AG09309 (cell line): ENCODE measurements at places on chromosomes 16 and 17.

DNA sequence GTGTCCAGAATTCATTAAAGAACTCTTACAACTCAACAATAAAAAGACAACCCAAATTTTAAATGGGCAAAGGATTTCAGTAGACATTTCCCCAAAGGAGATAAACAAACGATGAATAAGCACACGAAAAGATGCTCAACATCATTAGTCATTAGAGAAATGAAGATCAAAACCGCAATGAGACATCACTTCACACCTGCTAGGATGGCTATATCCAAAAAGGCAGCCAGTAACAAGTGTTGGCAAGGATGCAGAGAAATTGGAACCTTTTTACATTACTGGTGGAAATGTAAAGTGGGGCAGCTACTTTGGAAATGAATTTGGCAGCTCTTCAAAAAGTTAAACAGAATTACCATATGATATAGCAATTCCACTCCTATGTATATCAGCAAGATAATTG is 42.0 kb downstream of the PITPNM3 start:
- DNase-seq: no peak

GRCh38 chr16:86512301-86512859 is 2.1 kb downstream of the FOXF1 start:
- no peak for DNase-seq

DNA sequence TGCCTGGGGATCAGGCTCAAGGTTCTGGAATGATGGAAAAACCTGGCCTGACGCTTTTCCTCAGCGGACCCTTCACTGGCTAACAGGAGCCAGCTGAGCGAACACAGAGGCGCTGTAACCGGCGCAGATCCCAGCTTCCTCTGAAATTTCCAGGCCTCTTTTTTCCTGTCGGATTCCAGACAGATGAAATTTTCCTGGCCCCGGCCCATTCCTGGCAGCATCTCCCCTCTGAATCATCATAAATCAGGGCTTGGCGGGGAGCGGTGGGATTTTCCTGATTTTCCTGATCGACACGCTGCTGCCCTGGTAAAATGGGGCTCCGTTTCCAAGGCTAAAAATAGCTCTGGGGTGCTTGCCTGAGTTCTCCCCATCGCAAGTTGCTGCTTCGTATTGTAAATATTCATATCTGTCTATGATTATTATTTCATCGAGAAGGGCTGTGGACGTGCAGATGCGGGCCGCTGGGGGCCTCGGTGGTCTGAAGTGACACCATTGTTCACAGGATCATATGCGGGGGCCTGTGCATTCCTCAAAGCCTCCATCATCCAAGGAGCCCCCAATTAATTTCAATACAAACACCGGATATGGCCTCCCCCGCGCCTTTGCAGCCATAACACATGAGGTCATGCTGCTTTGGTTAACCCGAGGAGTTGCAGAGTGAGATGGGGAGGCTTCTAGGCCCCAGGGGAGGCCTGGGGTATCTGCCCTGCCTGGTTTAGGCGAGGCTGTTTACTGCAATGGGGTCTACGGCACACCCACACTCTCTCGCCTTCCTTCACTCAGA is 45.8 kb upstream of the ETV4 start:
- DNase-seq: no peak

GRCh38 chr16:86846136-86846535 is 267.8 kb downstream of the FOXL1 start:
- DNase-seq: no peak

- DNase-seq: no peak
Observed at GRCh38 chr17:63039899-63040602, 74.0 kb downstream of the TANC2 start.

DNA sequence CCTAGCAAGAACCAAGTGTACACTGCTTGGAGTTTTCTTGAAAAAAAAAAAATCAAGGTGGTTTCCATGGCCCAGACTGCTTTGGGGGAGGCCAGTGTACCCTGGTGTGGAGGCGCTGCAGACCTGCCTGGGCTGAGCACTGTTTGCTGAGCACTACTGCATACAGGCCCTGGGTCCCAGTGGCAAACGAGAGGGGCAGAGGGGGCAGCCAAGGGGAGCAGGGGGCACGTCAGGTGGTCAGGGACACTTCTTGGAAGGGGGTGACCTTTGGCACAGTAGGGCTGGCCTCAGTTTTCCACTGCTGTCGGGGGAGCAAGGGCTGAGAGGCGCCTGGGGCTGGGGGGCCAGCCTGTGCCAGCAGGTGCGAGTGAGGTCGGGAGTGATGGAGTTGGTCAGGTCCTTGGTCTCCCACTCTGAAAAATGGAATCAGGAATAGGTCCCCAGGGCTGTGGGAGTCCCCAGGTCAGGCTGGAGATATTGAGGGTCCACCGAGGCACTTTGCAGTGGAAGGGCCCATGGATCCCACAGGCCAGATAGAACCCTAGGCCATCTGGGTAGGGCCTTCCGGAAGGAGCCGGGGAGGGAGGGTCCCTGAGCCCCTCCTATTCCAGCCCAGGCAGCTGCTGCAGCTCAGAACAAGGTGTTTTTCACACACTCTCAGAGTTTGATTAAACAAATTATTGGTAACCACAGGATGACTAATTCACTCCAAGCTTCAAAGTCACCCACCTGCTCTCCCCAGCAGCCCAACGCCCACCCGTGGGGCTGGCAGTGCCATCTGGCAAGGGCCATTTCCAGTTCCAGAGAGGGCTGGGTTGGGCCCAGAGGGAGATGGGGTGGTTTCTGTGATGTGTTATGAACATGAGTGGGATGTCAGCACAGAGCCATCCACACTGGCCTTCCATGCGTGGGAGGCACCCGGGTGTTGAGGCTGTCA is 3.5 kb downstream of the ZFPM1 start:
- DNase-seq: no peak

DNA sequence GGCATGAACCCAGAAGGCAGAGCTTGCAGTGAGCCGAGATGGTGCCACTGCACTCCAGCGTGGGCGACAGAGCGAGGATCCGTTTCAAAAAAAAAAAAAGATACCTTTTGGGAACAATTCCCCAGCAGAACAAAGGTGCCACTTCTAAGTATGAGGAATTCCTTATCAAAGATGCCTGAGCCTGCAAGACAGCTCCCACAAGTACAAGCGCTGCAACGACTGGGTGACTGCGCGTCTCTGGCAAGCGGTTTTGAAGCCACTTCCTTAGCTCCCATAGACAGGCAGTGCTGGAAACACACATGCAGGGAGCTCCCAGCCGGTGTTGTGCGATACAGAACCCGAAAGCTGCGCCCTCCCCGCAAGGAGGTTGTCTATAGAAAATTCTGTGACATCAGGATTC is 60.5 kb downstream of the ADCY9 start:
- no peak for DNase-seq

- no peak for DNase-seq
Observed at GRCh38 chr16:90053902-90054500, 23.1 kb downstream of the PRDM7 start.

DNA sequence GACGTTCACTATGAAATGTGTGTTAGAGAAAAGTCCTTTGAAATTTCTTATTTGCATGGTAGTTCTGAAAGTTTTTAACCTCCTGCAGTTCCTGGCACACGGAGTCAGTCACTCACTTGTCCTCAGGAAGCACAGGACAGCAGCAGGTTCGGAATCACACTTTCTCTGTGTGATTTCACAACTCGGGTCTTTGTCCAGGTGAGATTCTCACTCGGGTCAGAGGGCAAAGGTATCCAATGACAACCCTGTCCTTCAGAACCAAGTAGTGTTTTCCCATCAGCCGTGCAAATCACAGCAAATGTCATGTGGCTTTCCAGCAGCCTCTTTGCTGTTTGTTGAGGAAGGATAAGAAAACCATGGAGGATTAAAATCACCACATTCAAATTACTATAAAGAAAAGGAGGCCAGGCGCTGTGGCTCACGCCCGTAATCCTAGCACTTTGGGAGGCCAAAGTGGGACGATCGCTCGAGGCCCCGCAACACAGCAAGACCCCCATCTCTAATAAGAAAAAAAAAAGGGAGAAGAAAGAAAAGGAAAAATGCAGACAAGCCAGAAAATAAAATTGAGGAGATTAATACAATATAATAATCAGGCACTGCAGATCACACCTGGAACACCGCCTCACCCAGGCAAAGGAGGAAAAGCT is 22.0 kb downstream of the ADCY9 start:
- no peak for DNase-seq
